ENCODE measurements at places on chromosomes 1 and 21. TPM values are rescaled to one million over a fixed set of nuclear protein-coding genes. Genes with fewer than 3 reads are reported as not detected.
A peak's percentile ranks its signal among the peaks of the same experiment; 100 is the strongest.

DNA sequence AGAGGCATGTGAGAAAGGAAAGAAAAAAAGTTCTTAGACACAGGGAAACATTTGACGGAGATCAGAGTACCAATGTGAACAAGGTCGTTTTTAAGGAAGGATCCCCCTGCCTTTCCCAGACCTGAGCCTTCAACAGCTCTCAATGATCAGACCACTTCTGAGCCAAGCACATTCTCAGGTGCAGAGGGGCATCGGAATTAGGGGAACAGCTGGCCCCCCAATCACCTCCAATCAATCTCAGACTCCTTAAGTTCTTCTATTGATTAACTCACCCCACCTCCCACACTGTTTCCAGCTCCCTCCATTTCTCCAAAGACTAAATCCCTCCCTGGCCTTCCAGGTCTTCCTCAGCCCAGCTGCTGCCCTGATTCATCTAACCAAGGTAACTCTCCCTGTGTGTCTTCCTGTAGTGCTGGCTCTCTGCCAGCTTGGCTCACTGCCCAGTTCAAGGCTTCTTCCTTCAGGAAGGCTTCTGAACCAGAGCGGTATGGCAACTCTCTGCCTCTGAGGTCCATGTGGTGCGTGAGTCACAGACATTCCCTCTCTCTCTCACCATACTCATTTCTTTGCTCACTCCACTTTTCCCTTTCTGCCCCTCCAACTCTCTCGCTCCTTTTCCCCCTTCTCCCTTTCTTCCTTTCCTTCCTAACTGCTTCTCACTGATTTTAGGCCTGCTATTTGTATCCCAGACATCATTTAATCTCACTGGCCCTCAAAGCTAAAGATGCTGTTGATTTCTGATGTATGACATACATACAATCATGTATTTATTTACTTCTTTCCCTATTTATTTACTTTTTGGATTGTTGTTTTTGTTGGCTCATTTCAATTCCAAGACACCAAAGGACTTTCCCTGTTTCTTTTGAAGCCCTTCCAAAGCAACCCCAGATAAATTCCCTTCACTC, 18.1 kb downstream of the CFAP45 start:
- peak; percentile 72 for DNase-seq

GRCh38 chr1:228093050-228093906, 9.8 kb downstream of the C1orf35 start:
- no peak for DNase-seq

The KISS1 gene
- total RNA-seq: not detected

The OR2T8 gene
- not detected for total RNA-seq

DNA sequence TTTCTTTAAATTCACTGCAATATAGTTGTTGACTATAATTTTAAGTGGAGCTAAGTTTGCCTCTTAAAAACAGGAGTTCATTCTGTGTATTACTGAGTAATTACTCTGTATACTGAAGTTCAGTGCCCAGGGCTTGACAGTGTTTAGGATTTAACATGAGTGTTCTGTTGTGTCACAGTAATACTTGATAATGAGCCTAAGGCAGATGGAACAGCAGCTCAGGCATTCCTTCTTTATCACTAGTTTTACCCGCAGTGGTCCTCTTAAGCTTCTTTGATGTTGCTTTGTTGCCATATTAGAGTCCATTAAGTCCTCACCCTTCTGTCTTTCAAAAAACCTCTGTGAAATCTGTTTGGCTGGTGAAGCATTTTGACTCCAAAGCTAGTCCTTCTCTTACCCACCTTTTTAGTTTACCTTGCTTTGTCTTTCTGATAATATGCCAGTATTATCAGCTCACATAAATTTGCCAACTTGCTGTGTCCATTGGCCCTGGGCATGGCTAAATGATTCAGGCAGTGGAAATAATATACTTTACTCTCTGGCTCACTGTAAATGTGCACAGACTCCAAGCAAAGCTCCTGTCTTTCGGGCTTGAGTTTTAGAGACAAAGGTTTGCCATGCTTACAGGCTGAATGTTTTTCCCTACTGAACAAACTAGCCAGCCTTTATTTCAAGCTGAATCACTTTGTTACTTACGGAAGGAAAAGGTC, 17.7 kb downstream of the HIPK1 start:
- no peak for DNase-seq

- DNase-seq: no peak
These were observed 54.5 kb upstream of the RAP1A start for GRCh38 chr1:111565079-111565478.

DNA sequence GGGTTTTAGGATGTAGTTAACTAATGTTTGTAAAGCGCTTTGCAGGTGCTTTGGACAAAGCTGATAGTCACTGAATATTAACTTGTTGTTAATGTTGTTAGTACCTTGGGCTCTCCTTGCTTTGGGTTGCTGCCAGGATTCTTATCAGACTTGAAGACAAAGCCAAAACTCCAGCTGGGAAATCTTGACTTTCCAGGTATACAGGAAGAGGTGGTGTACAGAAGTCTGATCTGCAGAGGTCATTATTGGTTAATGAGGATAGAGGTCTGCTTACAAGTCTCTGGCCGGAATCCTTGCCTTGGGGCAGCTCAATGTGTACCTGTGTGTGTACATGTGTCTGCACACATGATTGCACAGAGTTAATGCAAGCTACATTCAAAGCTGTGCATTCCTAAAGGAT, 96.0 kb upstream of the POU3F1 start:
- no peak for DNase-seq

The UBL4B gene
- total RNA-seq: not detected

GRCh38 chr1:76136894-76137293, 62.3 kb downstream of the ST6GALNAC3 start:
- DNase-seq: no peak

The CFAP126 gene
- not detected for total RNA-seq

The DENND2D gene
- total RNA-seq: 1.3 TPM

DNA sequence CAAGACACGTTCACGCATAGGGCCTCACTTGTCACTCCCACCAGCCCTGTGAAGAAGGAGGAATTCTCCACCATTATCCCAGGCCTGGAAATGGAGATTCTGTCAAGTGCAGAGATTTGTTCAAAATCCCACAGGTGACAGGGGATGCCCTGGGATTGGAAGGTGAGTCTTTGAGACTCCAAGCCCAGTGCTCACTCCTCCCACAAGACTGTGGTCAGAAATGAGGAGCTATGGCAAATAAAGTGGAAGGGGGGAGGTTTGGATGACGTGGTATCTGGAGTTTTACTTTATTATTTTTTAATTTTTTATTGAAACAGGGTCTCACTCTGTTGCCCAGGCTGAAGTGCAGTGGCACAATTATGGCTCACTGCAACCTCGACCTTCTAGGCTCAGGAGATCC, 12.8 kb upstream of the FOXO6 start:
- DNase-seq: no peak

DNA sequence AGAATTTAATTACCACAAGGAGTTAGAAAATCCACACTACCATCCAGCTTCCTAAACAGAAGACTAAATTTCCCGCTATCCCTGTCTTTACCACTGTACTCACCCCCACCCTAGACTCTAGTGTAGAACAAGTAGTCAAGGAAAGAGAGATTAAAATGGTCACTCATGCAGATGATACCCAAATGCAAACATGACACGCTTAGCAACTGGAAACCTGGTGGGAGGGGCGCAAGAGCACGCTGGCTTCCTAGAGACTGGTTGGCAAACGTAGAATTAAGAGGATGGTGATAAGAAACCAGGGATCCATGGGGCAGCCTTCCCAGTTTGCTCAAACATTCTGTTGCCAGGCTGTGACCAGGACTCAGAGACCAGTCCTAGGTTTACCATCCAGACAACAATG, 9.9 kb upstream of the LDLRAD1 start:
- DNase-seq: no peak

DNA sequence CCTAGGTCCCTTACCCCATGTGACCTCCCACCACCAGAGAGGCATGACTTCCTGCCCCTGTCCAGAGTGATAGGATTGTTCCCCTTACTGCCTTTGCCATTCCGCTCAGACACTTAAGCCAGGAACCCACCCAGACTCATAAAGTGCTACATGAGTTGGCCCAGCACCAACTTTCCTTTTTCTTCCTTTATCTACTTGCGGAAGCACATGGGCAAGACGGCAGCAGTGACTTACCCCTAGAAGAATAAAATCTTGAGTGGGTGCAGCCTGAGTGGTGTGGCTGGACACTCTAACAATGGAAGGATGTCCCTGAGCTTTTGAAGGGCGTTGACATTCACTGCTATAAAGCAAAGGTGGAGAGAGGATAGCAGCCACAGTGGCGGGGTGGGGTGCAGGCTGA, 100.1 kb downstream of the MAB21L3 start:
- DNase-seq: no peak

- no peak for DNase-seq
These were observed 12.4 kb upstream of the BSDC1 start for GRCh38 chr1:32406629-32407111.

The FCRL2 gene
- total RNA-seq: not detected

- no peak for DNase-seq
These were observed 62.2 kb downstream of the ZZZ3 start for GRCh38 chr1:77620273-77620672.

- no peak for DNase-seq
These were observed 139.1 kb downstream of the FMN2 start for GRCh38 chr1:240230816-240231215.

DNA sequence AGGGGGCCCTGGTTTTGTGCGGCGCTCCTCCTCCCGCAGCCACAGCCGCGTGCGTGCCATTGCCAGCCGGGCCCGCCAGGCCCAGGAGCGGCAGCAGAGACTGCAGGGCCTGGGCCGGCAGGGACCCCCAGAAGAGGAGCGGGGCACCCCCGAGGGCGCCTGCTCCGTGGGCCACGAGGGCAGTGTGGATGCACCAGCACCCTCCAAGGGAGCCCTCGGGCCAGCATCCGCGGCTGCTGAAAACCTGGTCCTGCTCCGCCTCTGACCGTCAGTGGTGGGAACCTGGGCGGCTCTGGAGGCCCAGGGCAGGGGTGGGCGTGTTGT, 21.5 kb downstream of the PANK4 start:
- DNase-seq: no peak

- peak; percentile 11 for DNase-seq
These were observed 72.8 kb downstream of the S1PR1 start for GRCh38 chr1:101309334-101310311.

The VPS45 gene
- total RNA-seq: 43.4 TPM

- DNase-seq: no peak
These were observed 115.2 kb upstream of the SNX7 start for GRCh38 chr1:98546319-98546718.

DNA sequence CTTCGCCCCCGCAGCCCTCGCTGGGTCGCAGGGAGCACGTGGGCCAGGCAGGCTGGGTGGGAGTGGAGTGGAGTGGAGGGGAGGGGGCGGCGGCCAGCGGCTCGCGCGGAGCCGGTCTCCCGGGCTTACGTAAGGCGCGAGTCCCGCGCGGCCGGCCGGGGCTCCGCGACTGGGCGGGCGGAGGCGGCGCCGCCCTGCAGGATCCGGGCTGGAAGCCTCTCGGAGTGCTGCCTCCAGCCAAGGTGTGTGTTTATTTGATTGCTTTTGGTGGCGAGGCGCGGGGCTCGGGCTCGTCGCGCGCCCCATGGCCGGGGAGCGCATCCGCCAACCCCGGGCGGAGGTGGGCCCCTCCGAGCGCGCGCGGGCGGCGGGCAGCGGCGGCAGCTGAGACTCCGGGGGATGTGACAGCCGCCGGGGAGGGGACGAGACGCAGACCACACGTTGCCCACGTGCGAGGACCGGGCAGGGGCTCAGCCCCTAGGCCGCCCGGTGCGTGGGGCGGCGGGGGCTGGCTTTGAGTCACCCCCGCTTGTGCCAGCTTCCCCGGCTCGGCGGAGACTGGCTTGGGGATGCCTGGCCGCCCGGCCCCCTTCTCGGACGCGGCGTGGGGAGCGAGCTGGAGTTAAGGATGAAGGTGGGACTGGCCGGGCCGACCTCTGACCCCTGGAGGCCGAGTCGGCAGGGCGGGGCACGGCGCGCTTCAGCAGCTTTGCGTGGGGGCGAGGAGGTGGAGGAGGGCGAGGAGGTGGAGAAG, 402 bp upstream of the AK4 start:
- no peak for DNase-seq

DNA sequence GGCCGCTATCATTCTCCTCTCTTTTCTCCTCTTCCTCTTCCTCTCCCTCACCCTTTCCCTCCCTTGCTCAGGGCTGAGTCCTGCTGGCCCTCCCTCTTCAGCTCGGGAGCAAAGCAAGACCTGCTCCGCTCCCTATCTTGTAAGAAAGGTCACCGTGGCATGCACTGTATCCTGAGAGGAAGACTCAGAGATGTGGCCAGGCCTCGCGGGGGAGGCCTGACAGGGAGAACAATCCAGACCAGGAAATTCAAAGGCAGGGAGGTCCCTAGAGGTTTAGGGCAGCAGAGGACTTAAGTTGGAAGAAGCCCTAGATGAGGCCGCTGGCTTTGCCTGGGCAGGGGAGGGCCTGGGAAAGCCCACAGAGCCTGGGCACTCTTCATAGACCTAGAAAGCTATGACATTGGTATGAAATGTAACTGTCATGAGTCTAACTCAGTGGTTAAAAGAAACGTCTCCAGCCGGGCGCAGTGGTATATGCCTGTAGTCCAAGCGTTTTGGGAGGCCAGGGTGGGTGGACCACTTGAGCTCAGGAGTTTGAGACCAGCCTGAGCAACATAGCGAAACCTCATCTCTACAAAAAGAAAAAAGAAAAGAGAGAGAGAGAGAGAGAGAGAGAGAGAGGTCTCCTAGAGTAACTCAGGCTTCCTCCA, 14.6 kb upstream of the PTAFR start:
- no peak for DNase-seq

DNA sequence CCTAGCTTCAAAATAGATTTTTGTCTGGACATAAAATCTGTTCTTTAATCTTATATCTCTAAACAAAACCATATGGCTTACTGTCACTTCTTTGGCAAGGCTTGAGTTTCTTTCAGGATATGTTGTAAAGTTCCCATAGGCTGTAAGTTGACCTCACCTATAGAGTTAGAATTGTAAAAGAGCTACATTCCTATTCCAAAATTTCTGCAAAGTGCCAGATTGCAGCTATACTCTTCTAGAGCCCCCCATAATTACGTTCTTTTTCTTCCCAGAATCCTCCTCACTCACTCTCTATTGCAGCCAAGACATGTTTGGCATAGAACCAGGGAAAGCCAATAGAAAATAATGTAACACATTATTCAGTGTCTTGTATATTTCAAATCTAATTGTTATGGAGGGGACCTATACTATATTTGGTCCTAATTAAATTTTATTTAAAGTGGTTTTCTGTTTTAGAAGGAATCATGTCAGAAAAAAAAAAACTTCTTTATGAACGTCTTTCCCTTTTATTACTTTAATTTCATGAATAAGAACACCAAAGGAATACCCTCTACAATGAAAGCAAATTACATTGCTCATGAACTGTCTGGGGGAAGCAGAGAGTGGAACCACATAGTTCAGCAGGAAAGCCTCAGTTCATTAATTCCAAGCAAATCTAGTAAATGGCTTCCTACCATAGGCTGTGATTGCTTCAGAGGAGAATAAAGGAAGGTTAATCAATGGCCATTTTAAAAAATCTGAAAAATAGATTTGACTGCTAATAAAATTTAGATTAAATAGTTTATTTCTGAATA, 22.3 kb downstream of the CTTNBP2NL start:
- DNase-seq: no peak

DNA sequence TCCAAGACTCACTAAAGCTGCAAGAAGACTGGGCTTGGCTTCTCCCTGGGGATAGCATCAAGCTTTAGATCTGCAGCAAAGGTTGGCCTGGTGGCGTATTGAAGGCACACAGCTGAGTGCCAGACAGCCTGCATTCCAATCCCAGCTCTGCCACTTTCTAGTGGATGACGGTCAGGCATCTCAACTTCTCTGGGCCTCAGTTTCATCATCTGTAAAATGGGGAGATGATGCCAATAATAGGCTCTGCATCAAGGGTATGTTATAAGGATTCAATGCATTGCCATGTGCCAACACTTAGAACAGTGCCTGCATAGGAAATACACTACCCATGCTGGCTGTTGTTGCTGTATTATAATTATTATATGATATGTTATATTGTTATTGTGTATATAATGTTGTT, 220.4 kb downstream of the NPHP4 start:
- DNase-seq: no peak
